CD4-positive, alpha-beta T cell treated with Interleukin-15 for 4 hours (primary cell): ENCODE measurements at places on chromosomes 7 and 10.

DNA sequence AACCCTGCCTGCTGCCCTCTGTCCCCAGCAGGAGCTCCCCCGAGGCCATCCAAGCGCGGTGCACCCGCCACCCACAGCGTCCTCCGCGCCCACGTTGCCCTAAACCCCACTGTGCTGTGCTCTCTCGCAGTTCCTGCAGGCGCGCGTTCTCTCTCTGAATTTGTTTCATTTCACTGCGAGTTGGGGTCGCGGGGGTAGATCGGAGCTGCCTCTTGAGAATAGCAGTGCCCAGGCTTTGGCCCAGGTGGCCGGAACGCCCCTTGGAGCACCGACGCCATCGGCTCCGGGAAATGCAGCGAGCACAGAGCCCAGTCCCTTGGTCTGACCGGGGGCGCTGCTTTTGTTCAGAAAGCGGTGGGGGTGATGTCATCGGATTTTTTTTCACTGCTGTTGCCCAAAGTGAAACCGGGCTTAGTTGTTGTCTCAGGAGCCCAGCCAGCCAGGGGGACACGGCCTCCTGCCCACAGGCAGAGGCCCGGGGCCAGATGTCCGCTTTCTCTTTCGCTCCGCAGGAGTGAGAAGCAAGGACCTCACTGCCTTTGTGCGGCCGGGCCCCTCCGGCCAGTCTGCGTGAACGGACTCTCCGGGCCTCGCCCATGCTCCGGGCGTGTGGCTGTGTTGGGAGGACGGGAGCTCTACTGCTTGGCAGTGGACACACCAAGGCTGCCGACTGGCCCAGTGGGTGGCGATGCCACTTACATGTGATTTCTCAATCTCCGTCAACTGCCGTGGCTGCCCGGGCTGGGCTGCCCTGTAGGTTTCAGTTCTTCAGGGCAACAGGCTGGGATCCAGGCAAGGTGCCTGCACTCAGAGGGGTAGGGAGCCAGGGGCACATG is 43.1 kb downstream of the FOXK1 start:
- peak; percentile 30 for DNase-seq

- no peak for DNase-seq
Observed at GRCh38 chr10:11517150-11517549, 94.3 kb downstream of the USP6NL start.

GRCh38 chr10:118108194-118109026 is 61.7 kb upstream of the RAB11FIP2 start:
- no peak for DNase-seq

- DNase-seq, result no peak
Observed at GRCh38 chr10:103751667-103752290, 103.6 kb downstream of the SH3PXD2A start.

DNA sequence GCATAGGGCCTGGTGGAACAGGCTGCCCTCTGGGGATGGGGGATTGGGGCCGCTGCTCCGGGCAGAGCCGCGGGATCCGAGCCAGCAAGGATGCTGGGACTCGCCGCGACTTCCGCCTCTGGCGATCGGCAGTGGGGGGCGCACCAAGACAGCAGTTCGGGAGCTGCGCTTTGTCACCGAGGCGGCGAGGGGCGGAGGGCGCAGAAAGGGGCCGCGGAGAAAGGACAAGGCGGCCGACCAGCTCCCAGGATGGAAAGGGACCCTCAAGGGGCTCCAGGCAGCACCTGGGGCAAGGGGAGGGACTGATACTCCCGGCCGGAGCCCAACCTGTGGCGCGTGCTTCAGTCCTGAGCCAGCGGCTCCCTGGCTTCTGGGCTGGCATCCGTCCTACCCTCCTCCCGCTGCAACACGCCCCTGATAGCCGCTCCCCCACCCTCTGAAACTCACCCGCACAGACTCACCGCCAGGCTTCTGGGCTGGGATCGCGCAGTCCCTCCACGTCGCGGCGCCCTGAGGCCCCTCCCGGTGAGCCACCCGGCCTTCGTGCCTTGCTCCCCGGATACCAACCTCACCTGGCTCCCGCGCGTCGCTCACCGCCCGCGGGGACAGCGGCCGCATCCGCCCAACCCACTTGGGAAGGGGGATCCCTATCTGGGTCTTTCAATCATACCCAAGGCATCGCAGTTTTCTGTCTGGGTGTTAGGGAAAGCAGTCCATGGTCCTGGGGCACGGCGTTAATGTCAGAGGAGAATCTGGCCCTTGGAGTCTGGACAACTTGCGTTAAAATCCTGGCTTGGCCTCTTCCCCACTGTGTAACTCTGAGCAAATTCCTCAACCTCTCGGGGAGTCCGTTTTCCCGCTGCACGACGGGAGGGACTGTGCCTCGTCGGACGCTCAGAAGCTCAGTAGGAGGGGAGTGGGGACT is 7.0 kb upstream of the EVX1 start:
- no peak for DNase-seq
